ENCODE measurements at places on chromosomes 7 and 10. TPM values are rescaled to one million over a fixed set of nuclear protein-coding genes. Genes with fewer than 3 reads are reported as not detected.

DNA sequence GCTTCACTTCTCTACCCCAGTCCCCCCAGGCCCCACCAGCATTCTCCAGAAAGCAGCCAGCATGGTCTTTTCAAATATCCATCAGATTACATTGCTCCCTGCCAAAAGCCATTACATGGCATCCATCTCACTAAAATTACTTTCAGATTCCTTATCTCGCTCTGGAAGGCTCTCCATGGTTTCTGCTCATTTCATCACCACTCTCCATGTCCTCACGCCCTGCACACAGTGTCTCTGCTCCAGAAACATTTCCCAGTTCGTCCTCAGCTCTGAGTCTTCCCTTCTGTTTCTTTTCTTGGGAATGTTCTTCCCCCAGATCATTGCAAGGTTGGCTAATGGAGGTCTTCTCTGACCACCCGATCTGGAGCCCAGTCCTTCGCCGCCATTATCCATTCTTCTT, 499.1 kb downstream of the KCNMA1 start:
- no peaks in the 10 kb centered on the region for H3K27me3 ChIP-seq
- H3K27ac ChIP-seq: peak overlapping the region; percentile 86
- H3K4me1 ChIP-seq: peaks cover 75% of the 10 kb centered on the region
- no peak overlapping the region for H3K4me3 ChIP-seq
- peaks cover 2% of the 10 kb centered on the region for H3K36me3 ChIP-seq
- DNase-seq: no peak

- H3K4me3 ChIP-seq: peak overlapping the region; percentile 52
- peaks cover 2% of the 10 kb centered on the region for H3K36me3 ChIP-seq
- H3K27ac ChIP-seq: peak overlapping the region; percentile 73
Observed at GRCh38 chr7:34991938-34992840, 45.1 kb downstream of the DPY19L1 start.

Gene WEE2
- total RNA-seq: not detected

Gene FAM237B
- not detected for total RNA-seq
